SK-MEL-5 (cell line): ENCODE measurements at places on chromosomes 5 and 9. TPM values are rescaled to one million over a fixed set of nuclear protein-coding genes. Genes with fewer than 3 reads are reported as not detected.

CCL27 gene
- total RNA-seq, result not detected in 2 replicates

PCDHA1 gene
- 0.48 and 0.55 TPM in 2 replicates for total RNA-seq

DNA sequence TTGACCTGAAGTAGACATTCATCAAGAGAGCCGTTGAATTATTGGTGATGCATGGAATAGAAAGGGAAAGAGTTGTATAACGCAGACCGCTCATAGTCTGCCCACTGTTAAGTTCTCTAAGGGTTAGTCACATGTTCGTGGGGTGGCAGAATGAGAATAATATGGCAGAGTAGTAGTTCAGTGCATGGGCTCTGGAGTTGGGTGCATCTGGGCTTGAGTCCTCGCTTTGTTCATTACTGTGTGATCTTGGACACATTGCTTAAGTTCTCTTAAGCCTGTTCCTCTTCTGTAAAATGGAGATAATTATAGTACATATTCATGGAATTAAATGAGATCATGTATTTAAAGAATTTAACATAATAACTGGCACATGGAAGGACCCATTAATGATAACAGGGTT, 23.6 kb downstream of the TNPO1 start:
- no peak for DNase-seq

CATSPER3 gene
- total RNA-seq, result not detected in 2 replicates
